ENCODE measurements at places on chromosomes 5 and 9.

- no peak for DNase-seq
Observed at GRCh38 chr9:16291921-16292320, 578.5 kb downstream of the BNC2 start.

DNA sequence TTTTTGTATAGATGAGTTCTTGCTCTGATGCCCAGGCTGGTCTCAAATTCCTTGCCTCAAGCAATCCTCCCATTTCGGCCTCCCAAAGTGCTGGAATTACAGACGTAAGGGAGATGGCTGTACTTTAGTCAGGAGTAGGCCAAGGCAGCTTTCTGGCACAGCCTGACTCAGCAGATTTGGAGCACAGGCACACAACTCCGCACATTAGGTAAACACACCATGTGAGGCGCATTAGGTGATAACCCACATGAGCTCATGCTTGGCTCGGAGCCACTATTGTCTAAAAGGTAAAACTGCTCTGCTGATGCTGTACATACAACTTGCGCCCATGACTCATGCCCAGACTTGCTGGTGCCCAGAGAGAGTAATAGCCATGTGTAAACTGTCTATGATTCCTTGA is 1157.9 kb downstream of the TAF11L14 start:
- no peak for DNase-seq

DNA sequence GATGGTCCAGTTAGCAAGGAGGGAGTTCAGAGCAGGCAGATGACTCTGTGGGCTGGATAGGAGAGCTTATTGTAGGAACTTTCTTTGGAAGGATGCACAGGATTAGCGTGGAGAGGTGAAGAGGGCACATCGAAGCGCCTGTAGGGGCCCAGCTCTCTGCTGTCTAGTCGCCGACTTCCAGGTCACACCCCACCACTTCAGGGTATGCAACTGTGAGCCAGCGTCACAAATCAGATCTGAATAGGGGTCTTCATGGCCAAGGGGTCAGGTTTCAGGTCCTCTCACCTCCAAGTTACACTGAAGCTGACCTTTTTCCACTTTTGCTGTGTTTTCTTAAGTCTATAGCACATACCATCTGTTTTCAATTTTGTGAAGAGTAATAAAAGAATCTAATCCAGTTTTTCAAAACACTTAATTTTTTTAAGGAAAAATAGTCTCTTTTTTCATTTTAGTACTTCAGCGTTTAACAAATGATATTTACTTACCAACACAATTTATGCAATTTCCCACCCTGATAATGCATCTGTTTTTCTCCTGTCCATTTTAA is 364.2 kb upstream of the CLINT1 start:
- DNase-seq: no peak

DNA sequence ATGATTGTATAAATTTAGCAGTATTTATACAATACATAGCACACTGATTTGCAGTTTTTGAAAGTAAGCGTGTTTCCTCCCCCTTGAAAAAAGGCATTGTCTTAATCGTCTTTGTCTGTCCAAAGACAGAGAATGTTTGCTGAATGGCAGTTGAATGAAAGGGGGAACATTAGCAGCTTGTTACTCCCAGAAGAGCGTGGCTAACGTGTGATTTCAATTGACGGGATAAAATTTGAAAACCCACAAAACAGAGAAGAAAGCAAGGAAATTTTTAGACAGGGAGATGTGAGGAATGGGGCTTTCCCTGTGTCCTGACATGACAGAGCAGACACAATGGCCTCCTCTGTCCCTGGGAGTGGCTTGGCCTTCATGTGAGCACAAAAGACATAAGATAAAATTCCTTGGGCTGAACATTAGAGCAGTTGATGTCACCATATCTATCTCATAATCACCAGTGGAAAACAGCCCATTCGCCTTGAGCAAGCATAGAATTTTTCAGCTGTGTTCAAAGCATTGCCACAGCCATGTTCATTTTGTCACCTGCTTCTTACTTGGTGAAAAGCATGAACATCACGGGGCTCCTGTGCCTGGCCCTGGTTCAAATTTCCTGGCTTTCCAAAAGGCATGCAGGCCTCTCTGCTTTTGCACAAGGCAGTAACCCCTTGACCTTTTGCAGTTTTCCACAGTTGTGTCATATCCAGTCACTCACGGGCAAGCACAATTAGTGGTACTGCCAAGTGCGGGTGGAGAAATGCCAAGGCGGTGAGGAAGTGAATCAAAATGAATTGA is 126.9 kb downstream of the TLE1 start:
- DNase-seq: no peak

DNA sequence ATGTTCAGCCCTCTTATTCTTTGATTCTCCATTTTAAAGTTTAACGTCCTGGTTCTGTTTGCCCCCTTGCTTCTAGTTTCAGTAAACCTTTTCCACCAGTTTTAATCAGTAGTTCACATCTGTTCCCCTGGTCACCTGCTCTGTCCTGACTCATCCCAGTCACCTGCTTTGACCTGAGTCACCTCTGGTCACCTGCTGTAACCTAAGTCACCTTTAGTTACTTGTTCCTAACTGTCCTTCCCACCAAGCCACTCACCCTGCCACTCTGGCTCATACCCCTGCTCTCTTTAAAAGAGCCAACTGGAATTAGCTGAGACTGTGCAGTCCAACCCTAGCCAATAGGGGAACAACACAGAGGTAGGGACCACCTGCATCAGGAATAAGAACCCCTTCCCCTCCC is 43.0 kb downstream of the SEMA6A start:
- no peak for DNase-seq

DNA sequence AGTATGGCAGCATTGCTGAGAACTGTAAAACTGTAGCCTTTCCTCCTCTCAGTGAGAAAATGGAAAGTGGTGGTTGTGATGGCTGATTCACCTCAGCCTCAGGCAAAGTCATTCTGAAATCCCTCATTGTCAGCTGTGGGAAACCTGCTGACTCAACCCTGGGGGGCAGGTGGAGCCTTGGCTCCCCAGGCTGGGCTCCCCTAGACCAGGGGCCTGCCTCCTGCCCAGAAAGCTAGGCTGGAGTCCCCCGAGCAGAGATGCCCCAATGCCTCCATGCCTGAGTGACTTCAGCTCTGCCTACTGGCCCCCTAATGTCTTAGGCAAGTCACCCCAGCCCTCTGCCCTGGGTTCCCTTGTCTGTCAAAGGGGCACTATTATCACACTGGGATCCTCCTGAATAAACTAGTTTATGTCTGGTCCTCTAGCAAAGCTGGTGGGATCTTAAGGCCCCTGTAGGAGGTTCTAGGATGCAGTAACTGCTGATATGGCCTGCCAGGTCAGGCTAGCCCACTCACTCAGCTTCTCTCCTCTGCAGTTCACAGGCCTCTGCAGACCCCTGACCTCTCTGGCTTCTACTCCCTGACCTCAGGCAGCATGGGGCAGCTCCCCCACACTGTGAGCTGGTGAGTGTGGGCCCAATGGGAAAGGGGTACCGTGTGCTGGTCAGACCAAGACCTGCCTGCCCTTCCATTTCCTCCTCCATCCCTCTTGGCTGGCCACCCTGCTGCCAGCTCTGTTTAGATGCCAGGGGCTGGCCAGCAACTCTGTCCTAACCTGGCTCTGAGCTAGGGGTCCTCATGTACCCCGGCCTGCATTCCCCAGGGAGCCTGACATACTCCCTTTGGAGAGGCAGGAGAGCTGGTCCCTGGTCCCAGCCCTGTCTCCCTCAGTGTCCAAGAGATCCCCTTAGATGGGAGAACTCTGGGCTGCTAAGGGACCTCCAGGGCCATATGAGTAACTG is 24.2 kb downstream of the TCF7 start:
- DNase-seq: no peak

- no peak for DNase-seq
Observed at GRCh38 chr5:73968729-73969128, 342.7 kb downstream of the ARHGEF28 start.

DNA sequence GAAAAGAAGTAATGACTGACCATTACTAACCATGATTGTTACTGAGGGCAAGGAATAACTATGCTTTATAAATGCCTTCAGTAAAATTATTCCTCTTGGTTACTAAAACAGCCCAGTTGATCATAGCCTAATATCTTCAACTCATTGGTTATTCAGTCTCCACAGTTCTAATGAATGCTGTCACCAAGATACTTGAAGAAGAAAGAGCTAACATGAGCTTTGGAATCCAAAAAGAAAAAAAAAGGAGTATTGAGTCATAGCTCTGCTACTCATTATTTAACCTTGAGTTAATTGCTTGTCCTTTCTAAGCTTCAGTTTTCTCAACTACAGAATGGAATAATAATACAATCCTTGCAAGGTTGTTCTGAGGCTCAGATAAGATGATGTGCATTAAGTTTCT is 187.7 kb downstream of the BRINP1 start:
- no peak for DNase-seq

All from DMS79 (cell line).